ENCODE measurements at places on chromosomes 16 and 17. TPM values are rescaled to one million over a fixed set of nuclear protein-coding genes. Genes with fewer than 3 reads are reported as not detected.
A peak's percentile ranks its signal among the peaks of the same experiment; 100 is the strongest.

GRCh38 chr16:65515193-65515592 is 393.3 kb upstream of the CDH11 start:
- no peak overlapping the region for H3K27ac ChIP-seq
- H3K4me1 ChIP-seq = no peaks in the 10 kb centered on the region
- no peaks in the 10 kb centered on the region for H3K36me3 ChIP-seq

GRCh38 chr16:11675561-11676511 is 7.6 kb downstream of the SNN start:
- H3K36me3 ChIP-seq = peaks cover 23% of the 10 kb centered on the region
- H3K4me1 ChIP-seq = peaks cover 72% of the 10 kb centered on the region
- peak; percentile 38 for DNase-seq
- H3K27ac ChIP-seq = no peak overlapping the region
- H3K27me3 ChIP-seq = no peaks in the 10 kb centered on the region

DNA sequence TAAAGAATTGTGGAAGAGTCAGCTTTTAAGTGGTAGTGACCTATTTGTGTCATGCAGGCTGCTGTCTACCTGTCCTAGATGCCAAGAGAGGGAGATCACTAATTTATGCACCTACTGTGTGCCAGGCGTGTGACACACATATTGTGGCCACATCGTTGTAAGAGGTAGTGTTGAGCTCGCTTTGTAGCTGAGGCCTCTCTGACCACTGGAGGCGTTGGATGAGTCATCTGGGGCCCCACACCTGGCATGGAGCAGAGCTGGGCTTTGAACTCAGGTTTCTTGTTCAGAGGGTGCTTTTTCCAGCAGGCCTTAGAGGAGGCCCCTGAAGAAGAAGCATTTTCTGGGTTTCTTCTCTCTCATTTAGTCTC is 52.3 kb upstream of the LGALS9 start:
- peaks cover 12% of the 10 kb centered on the region for H3K36me3 ChIP-seq
- peak overlapping the region; percentile 84 for H3K27ac ChIP-seq

DNA sequence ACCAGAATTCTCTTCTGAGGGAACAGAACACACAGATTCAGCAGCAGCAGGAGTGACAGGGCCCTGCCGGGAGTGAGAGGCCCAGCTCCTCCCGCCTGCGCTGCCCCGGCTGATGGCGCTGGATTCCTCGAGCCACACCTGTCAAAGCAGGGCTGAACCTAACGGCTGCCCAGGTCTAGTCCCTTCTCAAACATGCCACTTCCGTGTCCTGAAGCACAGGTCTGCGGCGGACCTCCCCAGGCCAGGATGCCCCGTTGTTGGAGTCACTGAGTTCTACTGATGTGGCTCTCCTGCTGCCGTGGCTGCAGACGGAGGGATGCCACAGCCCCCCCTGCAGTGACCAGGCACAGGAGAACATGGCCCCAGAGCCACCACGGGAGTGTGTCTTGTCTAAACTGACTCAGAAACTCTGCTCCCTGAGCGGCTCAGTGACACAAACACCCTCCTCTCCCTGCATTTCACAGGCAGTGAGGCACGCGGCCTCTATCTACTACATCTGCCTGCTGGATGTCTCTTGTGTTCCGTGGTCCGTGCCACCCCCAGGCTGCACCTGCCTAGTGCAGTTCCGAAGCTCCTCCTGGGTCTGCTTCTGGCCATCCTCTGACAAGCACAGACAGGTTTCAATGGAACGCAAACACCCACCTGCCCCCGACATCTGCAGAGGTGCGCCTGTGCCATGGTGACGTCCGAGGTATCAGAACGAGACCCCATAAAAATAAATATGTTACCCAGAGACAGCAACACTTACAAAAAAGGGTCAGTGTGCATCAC is 44.7 kb upstream of the DNAH17 start:
- H3K36me3 ChIP-seq = no peaks in the 10 kb centered on the region
- no peak overlapping the region for H3K4me3 ChIP-seq
- H3K4me1 ChIP-seq = no peaks in the 10 kb centered on the region

DNA sequence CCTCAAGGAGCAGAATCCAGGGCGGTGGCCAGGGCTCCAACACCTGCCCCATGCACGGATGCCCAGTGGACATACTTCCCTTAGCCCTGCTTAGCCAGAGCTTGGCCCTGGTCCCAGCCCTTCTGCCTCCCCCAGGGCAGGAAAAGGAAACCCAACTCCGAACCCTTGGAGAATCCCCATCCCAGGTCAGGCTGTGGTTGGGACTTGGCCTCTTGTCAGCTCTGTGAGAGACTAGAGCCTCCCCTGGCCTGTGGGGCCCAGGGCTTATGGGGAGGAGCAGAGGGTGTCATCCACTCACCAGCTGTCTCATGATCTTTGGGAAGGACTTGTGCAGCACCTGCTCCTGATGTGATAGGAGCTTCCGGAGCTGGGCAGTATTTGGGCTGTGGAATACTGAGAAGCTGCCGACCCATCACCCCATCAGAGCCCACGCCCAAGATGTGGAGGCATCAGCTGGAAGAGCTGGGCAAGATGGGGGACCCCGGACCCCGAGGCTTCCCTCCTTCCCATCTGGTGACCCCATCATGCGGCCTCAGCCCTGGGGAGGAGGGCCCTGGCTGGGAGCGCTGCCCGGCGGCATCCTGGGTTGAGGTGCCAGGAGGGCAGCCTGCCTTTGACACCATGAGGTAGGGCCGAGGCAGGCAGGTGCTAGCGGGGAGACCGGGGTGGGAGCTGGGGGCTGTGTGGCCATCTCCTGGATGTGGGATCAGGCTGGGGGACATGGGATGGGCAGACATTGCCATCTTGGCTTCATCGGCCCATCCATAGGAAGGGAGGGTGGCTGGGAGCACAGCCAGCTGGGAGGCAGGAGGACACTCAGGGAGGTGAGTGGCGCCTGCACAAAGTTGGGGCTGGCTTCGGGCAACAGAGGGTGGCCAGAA is 45.1 kb downstream of the TNFRSF13B start:
- H3K36me3 ChIP-seq = no peaks in the 10 kb centered on the region
- H3K27me3 ChIP-seq = no peaks in the 10 kb centered on the region
- no peak overlapping the region for H3K4me3 ChIP-seq
- H3K4me1 ChIP-seq = no peaks in the 10 kb centered on the region
- H3K27ac ChIP-seq = no peak overlapping the region

DNA sequence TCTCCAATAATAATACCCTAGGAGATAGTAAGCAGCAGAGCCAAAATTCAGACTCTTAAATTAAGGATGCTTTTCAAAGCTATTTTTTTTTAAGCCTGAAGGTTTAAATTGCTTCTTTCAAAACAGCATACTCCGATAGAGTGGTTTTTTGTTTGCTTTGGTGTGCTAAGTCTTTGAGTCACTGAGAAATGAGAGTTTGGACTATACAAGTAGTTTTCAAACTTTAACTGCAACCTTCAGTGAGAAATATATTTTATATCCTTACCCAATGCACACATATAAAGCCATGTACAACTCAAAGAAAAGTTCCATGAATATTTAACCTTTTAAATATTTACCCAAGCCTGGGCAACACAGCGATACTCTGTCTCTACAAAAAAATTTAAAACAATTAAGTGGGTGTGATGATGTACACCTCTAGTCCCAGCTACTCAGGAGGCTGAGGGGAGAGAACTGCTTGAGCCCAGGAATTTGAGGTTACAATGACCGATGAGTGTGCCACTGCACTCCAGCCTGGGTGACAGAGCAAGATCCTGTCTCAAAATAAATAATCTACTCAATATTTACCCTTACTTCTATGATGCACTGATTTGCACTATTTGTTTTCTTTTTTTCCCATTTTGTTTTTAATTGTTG is 19.2 kb downstream of the DCUN1D3 start:
- no peak overlapping the region for H3K4me3 ChIP-seq
- peaks cover 40% of the 10 kb centered on the region for H3K4me1 ChIP-seq
- no peak overlapping the region for H3K27ac ChIP-seq
- H3K27me3 ChIP-seq = no peaks in the 10 kb centered on the region

GRCh38 chr17:47663912-47664623 is 14.3 kb downstream of the KPNB1 start:
- no peak overlapping the region for H3K4me3 ChIP-seq
- DNase-seq = peak; percentile 71
- H3K4me1 ChIP-seq = peaks cover 31% of the 10 kb centered on the region
- H3K27ac ChIP-seq = peak overlapping the region; percentile 80
- no peaks in the 10 kb centered on the region for H3K27me3 ChIP-seq

GRCh38 chr16:86778108-86778745 is 199.9 kb downstream of the FOXL1 start:
- no peak overlapping the region for H3K27ac ChIP-seq
- no peak for DNase-seq
- H3K4me3 ChIP-seq = no peak overlapping the region
- no peaks in the 10 kb centered on the region for H3K36me3 ChIP-seq
- no peaks in the 10 kb centered on the region for H3K4me1 ChIP-seq
- peaks cover 9% of the 10 kb centered on the region for H3K27me3 ChIP-seq

GRCh38 chr16:3183445-3184139 is 4.4 kb upstream of the OR1F1 start:
- peak overlapping the region; percentile 78 for H3K4me3 ChIP-seq
- peak overlapping the region; percentile 18 for H3K27ac ChIP-seq
- no peak for DNase-seq
- H3K4me1 ChIP-seq = peaks cover 32% of the 10 kb centered on the region
- peaks cover 68% of the 10 kb centered on the region for H3K27me3 ChIP-seq

- DNase-seq = no peak
- no peaks in the 10 kb centered on the region for H3K36me3 ChIP-seq
- H3K27ac ChIP-seq = no peak overlapping the region
These were observed 4.2 kb upstream of the LRRC75A start for GRCh38 chr17:16495980-16496819.

DNA sequence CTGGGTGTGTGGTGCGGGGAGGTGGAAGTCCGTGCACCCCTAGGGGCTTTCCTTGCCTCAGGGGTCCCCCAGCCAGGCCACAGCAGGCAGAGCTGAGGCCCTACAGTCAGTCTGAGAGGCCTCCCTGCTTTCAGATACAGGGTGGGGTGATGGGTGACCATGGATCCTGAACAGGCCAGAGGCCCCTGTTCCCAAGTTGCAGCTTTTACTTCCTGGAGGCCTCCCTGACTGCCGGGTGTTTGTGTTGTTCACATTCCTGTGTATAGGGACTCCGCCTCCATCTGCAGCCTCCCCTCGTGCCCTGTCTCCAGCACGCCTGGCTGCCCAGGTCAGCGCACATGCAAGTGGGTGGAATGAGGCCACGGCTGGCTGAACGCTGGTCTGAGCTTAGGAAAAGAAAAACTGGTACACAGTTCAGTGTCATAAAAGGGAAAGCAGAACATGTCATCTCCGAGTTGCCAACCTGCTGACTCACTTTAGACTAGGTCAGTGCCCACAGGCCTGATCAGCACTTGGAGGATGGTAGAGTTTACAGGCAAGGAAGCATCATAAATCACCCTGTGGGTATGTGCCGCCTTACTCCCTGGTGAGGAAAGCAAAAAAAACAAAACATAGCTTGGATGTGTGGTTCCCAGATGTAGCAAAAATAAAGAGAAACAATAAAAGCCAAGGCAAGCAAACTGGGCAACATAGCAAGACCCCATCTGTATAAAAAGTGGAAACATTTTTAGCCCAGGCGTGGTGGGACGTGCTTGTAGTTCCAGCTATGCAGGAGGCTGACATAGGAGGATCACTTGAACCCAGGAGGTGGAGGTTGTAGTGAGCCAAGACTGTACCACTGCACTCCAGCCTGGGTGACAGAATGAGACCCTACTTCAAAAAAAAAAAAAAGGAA is 6.2 kb upstream of the SLC7A6 start:
- no peak overlapping the region for H3K27ac ChIP-seq
- no peak for DNase-seq
- no peaks in the 10 kb centered on the region for H3K27me3 ChIP-seq

DNA sequence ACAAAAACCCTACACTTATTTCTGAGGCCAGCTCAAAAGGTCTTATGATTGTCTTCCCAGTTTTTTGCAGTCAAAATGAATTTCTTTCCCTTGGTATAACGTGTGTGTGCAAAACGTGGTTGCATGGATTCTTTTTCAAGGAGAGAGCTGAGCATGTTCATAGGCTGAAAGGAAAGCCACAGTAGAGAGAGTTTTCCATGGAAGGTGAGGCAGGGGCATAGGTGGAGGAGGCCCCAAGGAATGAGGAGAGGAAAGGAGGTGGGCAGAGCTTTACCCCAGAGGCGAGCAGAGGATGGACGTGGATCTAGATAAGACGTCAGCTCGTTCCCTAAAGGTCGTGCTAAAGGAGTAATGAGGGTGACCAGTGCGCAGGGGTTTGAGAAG is 22.8 kb downstream of the TRPV2 start:
- H3K36me3 ChIP-seq = peaks cover 43% of the 10 kb centered on the region
- peak overlapping the region; percentile 97 for H3K27ac ChIP-seq
- H3K4me1 ChIP-seq = peaks cover 41% of the 10 kb centered on the region
- no peak for DNase-seq
- H3K27me3 ChIP-seq = no peaks in the 10 kb centered on the region

DNA sequence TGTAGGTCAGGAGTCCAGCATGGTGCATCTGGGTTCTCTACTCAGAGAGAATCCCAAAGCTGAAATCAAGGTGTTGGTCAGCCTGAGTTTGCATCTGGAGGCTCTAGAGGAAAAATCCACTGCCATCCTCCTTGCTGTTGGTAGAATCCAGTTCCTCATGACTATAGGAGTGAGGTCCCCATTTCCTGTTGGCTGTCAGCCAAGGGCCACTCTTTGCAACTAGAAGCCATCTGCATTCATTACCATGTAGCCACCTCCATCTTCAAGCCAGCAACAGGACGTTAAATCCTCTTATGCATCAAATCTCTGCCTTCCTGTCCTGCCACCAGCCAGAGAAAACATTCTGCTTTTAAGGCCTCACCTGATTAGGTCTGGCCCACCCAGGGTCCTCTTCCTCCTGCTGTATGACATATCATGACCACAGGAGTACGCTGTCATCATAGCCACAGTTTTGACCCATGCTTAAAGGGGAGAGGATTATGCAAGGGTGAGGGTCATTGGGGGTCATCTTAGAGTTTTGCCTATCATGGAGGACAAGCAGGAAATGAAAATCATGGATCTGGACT is 40.5 kb downstream of the DNAH9 start:
- no peak overlapping the region for H3K27ac ChIP-seq
- no peaks in the 10 kb centered on the region for H3K27me3 ChIP-seq
- H3K36me3 ChIP-seq = no peaks in the 10 kb centered on the region
- no peak overlapping the region for H3K4me3 ChIP-seq

- H3K27me3 ChIP-seq = peaks cover 33% of the 10 kb centered on the region
- H3K27ac ChIP-seq = no peak overlapping the region
- DNase-seq = peak; percentile 75
- peaks cover 21% of the 10 kb centered on the region for H3K4me1 ChIP-seq
- no peak overlapping the region for H3K4me3 ChIP-seq
These were observed 70.6 kb downstream of the MARCHF10 start for GRCh38 chr17:62737513-62737912.

CRHR1 gene
- total RNA-seq = not detected

TBX21 gene
- total RNA-seq = 57.7 TPM

C17orf100 gene
- total RNA-seq = 1.5 TPM

NUPR1 gene
- not detected for total RNA-seq

ACAP1 gene
- total RNA-seq = 405 TPM

FBXW10 gene
- not detected for total RNA-seq

ZNF205 gene
- total RNA-seq = 0.21 TPM

COX6A2 gene
- not detected for total RNA-seq

MYO15B gene
- 16.8 TPM for total RNA-seq

KRTAP2-2 gene
- total RNA-seq = not detected

HSF4 gene
- total RNA-seq = 34.8 TPM

NACA2 gene
- total RNA-seq = not detected

APOBR gene
- total RNA-seq = 3.1 TPM
